ENCODE measurements at places on chromosomes 6 and 20. TPM values are rescaled to one million over a fixed set of nuclear protein-coding genes. Genes with fewer than 3 reads are reported as not detected.

The WFDC10B gene
- not detected for polyA plus RNA-seq

The CDH4 gene
- polyA plus RNA-seq, result not detected

The PEX3 gene
- polyA plus RNA-seq, result 23.0 TPM

The SMOC2 gene
- polyA plus RNA-seq, result not detected

The RSPH9 gene
- 0.71 TPM for polyA plus RNA-seq

The SYCP2L gene
- polyA plus RNA-seq, result not detected

The AGPAT4 gene
- polyA plus RNA-seq, result 3.9 TPM

The C20orf141 gene
- polyA plus RNA-seq, result not detected

The CAGE1 gene
- polyA plus RNA-seq, result not detected

The TREM2 gene
- polyA plus RNA-seq, result not detected

The MTFR2 gene
- 1.1 TPM for polyA plus RNA-seq
